Stimulated activated CD4-positive, alpha-beta T cell treated with anti-CD3 and anti-CD28 coated beads, Interleukin-15, amount 100 ng/mL, for 48 hours (primary cell): ENCODE measurements at places on chromosomes 4 and X.
A peak's percentile ranks its signal among the peaks of the same experiment; 100 is the strongest.

- DNase-seq, result no peak
Observed at GRCh38 chr4:69026974-69027373, 69.3 kb upstream of the UGT2B7 start.

DNA sequence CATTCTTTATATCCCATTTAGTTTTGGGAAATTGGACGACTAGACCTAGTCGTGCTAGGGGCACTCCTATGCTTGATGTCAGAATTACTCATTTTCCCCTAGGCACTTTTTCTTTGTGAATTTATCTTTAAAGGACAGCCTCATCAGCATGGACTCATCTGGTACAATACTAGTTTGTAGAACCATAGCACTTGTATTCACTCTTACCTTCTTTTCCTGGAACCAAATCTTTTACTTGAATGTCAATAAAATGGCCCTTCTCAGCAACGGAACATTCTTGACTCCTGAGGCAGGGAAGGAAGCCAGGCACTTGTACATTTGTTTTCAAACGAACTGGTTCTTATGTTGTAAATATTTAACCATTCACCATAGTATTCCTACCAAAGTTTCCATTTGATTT is 187.1 kb downstream of the SHROOM3 start:
- DNase-seq, result no peak

- DNase-seq, result no peak
Observed at GRCh38 chr4:3388471-3389232, 53.1 kb upstream of the HGFAC start.

DNA sequence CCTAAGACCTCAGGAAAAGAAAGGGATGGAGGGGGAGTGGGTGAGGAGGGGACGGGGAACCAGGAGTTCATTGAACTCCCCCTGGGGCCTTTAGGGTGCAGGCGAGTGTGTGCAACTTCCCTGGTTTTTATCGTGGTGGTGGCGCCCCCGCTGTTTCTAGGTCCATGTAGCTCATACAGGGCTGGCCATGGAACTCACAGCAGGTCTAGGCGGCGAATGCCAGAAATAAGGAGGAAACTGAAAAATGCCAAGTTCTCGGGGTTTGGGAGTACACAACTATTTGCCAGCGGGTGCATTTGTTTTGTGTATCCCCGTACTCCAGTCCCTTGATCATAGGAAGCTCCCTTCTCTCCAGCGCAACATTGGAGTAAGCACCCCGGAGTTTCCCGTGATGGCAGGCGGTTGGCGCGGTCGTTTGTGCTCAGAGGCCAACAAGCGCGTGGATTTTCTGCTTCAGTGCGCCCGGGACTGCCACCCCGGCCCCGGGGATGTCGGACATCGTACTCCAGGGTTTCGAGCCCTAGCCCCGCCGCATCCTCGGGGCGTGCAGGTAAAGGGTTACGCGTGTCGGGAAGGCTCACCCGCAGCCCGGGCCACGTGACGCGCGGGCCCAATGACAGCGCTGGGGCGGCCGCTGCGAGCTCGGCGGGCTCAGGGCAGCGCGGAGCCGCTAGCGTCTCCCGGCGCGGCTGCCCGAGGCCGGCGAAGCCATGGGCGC is 208.9 kb downstream of the NWD2 start:
- peak; percentile 1 for DNase-seq

DNA sequence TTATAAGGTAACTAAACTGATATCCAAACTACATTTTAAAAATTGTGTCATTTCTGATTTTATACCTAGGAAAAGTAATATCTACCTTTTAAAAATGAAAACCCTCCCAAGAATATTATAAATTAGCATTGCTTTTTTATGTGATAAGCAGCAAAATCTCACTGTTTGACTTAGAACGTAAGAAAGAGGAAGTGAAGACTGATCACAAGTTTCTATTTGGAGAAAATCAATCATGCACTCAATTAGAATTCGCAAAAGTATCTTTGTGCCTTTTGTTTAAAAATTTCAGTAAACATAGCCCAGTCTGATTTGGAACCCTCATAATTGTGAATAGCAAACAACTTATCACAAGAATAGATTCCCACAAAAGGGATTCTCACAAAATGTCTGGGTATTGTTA is 142.7 kb downstream of the TENM3 start:
- DNase-seq, result no peak

DNA sequence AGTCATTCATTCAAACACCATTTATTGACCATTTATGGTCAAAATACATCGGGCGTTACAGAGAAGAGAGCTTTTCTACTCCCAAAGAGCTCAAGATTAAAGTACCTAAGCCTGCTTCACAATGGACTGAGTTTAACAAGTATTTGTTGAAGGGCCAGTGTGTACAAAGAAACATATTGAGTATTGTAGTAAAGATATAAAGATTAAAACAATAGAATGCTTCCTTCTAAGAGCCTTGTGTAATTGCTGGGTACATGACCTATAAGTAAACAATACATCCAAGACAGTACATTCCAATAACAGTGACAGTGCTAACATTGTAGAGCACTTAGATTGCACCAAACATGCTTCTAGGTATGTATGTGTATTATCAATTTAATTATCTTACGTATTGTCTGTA is 695.5 kb downstream of the PCDH7 start:
- DNase-seq, result no peak

DNA sequence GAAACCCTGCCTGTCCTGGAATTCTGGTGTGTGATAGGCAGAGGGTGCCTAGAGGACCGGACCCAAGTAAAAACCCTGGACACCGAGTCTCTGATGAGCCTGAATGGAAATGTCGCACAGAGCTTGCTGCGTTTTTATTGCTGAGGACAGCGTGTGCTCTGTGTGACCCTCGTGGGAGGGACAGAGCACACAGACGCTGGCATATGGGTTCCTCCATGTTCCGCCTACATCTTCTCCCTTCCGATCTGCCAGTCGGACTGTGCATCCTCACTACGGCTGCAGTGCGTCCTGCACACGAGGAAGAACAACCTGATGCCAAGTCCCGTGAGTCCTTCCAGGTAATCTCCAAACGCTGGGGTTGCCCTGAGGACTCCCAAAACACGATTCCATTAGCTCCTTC is 68.3 kb downstream of the AFAP1 start:
- DNase-seq, result no peak

- DNase-seq, result no peak
Observed at GRCh38 chrX:116170511-116170910, at the start of gene AGTR2. Gene AGTR2 (plus strand): TSS chrX:116170744. CDS start chrX:116172281, 1,537 bp downstream.

- DNase-seq, result no peak
Observed at GRCh38 chr4:89658701-89659024, 178.3 kb downstream of the SNCA start.

DNA sequence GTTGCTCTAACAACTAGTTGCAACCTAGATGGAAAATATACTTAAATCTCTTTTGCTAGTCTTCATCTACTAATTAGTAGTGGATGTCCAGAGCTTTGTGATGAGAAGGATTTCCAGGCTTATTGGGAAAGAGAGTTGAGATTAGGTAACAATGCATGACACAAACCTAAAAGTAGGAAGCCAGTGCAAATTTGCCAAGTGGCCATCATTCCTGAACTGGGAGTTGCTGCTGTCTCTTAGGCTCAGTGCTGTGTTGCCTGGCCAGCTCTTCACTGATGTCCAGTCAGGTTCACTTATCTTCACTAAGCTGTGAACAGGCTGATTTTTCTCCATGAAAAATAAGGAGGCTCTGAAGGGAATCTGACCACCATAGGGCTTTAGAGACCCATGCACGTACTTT is 105.6 kb upstream of the AMOT start:
- DNase-seq, result no peak

- DNase-seq, result no peak
Observed at GRCh38 chr4:131613086-131613823, 1535.8 kb upstream of the PCDH10 start.

DNA sequence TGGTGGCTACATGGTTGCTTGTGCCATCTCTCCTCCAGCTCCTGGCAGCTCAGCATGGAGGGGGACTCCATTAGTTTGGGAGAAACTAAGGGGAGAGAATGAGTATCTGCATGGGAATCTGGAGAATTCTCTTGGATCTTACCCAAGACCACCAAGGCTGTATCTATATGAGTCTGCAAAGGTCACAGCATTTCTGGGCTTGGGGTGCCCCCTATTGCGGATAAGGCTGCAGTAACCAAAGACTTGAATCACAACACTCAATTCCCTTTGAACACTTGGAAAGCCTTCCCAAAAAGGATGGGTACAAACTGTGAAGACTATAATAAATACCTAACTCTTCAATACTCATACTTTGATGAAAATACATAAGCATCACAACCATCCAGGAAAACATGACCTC is 623.5 kb upstream of the NR3C2 start:
- DNase-seq, result no peak

DNA sequence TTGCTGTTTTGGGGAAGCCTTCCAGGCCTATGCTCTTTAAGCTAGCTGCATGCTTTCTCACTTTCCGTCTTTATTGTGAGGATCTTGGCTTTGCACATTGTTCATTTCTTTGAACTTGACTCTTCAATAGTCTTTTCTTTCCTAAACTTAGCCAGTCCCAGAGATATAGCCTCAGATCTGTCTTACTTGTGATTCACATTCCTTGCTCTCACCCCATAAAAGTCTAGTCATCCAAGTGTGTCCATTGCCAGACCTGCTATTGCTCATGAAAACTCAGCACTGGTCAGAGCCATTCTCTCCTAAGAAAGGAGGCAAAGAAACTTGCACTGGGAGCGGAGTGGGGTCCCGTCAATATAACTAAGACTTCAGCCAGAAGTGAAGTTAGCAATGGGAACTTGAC is 275.0 kb upstream of the CTSO start:
- no peak for DNase-seq

DNA sequence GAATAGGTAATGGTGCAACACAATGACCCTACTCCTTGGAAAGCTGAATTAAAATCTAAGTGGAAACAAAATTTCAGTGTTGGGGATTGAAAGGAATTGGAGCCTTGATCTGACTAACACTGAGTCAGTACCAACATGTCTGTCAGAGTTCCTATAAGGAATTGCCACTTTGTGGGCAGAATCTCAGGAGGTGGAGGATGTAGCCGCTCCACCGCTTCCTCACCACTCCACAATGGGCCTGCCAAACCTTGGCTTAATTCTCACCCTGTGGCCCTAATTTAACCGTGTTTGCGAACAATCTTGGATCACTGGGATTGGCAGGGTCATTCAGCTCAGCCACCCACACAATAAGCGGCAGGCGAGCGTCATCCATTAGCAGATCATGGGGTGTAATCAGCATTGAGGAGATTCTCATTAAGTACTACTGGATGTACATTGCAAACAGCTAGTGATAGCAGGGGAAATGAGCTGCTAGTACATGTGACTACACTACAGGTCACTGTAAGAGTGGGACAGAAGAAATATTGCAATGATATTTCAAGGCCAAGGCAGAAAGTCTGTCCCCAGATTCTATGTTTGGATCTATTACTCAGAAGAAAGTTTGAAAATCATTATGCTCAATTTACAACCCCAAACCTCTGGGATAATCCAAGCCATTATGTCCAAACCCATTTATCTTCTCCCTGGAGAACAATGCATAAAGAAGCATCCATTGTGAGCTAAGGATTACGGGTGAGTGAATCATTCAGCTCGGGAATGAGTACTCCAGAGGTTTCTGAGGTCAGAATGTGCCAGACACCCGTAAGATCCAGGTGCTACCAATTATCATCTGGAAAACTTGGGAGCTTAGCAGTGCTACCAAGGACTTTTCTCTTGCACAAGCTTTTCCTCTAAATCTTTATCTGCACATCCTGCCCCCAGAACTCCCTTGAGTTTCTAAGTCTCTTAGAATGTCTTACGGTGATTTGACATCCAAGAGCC is 5.8 kb downstream of the SRPX start:
- DNase-seq, result no peak

- DNase-seq, result no peak
Observed at GRCh38 chr4:138796761-138797160, 218.8 kb upstream of the NOCT start.

GRCh38 chr4:74541667-74542066 is 96.7 kb downstream of the AREG start:
- DNase-seq, result no peak

GRCh38 chr4:32140636-32141035 is 1420.5 kb downstream of the PCDH7 start:
- no peak for DNase-seq

DNA sequence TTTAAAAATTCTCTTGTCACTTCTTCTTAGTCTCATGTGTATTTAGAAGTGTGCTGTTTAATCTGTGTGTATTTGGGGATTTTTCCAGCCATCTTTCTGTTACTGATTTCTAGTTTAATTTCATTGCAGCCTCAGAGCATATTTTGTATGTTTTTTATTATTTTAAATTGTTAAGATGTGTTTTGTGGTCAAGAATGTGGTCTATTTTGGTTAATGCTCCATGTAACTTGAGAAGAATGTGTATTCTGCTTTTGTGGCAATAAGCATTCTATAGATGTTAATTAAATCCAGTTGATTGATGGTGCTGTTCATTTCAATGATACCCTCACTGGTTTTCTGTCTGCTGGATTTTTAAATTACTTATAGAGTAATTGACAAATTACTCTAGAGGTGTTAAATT is 38.9 kb downstream of the ANXA10 start:
- no peak for DNase-seq

DNA sequence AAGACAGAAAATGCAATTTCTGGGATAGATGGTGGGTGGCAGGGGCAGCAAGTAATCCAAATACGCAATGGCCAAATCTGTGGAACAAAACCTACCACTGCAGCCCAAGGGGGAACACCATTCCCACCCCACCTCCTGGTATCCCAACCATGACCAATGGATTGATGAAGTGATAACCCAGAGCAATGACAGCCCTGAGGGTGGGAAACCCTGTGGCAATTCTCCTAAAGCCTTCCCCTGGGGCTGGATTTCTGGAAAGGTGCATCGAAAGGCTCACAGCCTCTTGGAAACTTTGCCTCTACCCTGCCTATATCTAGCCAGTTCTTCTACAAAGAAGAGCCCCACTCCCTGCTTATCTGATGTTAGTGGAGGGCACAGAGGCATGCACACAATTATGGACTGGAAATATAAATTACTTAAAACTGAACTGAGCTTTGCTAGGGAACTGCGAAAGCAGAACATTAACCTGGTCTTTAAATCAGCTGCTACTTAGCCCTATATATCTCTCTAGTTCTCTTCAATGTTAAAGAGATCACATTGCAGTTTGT is 59.9 kb upstream of the TXK start:
- DNase-seq, result no peak
